ENCODE measurements at places on chromosomes 2 and 18.

- DNase-seq = no peak
Measured at GRCh38 chr2:235206399-235206798, 254.6 kb downstream of the SH3BP4 start.

GRCh38 chr2:215465256-215465655 is 29.4 kb upstream of the FN1 start:
- DNase-seq = no peak

GRCh38 chr2:144516411-144516980 is 3.4 kb downstream of the ZEB2 start:
- peak; percentile 69 for DNase-seq

GRCh38 chr2:26136451-26136850 is 36.4 kb upstream of the GAREM2 start:
- DNase-seq = no peak

GRCh38 chr18:2485983-2486382 is 85.3 kb downstream of the METTL4 start:
- DNase-seq = no peak

DNA sequence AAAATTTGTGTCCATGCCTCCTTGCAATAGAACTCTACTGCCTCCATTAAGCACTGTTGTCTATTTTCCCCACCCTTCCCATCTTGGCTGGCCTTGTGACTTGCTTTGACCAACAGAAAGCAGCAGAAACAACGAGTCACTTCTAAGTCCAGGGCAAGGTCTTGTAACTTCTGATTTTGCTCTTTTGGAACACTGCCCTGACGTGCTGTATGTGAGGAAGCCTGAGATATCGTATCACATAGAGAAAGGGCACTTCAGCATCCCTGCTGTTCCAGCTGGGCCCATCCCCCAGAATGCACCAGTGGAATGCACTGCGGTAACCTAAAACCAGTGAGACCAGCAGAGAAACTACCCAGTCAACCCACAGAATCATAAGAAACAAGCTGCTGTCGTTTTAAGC is 28.1 kb downstream of the NCKAP1 start:
- DNase-seq = peak; percentile 1

GRCh38 chr2:157320409-157320808 is 5.2 kb downstream of the ERMN start:
- DNase-seq = no peak

DNA sequence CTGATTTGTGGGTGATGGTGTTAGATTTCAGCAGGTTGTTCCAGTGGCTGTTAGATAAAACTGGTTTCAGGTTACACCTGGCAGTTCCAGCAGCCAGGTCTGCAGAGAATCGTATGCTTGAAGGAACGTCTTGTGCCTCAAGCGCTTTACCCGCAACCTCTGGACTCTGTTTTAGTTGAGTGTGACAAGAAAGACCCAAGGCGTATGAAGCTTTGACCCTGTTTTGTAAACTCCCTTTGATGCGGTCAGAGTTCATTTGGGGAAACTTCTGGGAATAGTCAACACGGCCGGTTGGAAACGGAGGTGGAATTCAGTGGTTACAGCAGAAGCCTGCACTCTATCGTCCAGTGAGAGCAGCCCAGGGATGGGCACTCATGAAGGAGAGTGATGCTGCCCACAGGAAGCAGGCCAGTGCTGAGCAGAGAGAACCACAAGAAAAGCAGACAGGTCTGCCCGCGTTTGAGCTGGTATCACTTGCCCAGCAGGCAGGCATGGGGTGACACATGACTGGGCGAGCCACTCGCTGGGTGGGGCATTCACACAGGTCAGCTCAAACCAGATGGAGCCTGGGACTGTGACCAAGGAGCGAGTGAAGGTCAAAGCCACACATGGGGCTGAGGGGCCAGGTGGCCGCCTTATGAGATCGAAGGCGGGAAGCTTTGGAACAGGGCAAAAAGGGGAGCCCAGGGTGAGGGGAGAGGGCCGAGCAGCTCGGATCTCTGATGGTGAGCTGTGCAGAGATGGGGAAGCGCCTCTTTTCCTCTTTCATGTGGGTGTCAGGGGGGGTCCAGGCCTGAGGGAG is 99.6 kb upstream of the MBOAT2 start:
- no peak for DNase-seq

- no peak for DNase-seq
Measured at GRCh38 chr2:79981316-79981715, 323.2 kb downstream of the LRRTM1 start.

DNA sequence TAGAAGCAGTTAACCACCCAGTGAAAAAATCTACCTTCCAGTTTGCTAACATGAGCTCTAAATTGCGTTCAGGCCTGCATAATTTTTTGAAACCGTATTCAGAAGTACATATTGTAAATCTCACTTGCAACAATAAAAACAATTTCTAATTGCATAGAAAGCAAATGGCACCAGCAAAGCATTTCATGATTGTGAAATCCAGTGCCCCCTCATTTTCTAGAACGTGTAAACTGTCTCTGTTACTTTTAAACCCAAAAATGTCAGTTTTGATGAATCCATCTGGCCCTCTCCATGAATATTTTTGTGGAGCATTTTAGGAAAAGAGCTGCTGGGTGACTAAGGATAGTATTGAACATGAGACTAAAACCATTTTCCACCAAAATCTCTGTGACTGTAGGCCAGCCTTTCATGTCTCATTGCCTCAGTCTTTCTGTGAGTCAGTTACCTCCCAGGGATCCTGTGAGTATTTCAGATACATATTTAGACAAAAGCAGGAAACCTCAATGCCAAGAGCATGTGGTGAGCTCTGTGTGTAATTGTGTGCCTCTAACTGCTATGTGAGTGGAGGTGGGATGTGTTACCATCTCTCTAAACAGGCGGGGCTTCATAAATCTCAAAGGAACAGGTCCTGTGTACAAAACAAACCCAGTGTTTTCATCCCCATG is 477.8 kb upstream of the DCC start:
- no peak for DNase-seq

- no peak for DNase-seq
Measured at GRCh38 chr2:168561991-168562390, 105.9 kb downstream of the CERS6 start.

GRCh38 chr2:124201713-124202112 is 176.6 kb downstream of the CNTNAP5 start:
- DNase-seq = no peak

DNA sequence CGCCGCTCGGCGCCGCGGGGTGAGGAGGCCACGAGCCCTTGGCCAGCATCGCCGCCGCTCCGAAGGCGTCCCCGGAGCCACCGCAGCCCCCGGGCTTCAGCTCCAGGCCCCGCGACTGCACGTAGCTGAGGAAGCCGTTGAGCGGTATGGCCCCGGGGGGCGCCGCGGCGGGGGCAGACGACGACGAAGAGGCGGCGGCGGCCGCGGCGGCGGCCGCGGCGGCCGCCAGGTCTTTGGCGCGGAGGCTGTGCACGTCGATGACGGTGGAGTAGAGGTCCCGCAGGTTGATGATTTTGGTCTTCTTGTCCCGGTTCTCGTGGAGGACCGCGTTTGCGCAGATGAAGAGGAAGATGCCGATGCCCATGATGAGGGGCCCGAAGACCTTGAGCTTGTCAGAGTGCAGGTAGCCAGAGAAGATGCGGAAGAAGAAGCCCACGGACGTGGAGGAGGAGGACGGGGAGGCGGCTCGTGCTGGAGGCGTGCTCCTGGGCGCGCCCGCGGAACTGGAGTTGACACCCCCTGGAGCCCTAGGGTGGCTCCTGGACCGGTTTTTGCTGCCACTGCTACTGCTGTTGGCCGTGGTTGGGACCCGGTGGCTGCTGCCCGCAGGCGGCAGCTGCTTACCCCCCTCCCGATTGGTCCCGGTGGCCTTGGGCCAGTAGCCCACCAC is 4.0 kb downstream of the TMEM200C start:
- no peak for DNase-seq

GRCh38 chr2:158586491-158586890 is 129.7 kb downstream of the PKP4 start:
- no peak for DNase-seq

DNA sequence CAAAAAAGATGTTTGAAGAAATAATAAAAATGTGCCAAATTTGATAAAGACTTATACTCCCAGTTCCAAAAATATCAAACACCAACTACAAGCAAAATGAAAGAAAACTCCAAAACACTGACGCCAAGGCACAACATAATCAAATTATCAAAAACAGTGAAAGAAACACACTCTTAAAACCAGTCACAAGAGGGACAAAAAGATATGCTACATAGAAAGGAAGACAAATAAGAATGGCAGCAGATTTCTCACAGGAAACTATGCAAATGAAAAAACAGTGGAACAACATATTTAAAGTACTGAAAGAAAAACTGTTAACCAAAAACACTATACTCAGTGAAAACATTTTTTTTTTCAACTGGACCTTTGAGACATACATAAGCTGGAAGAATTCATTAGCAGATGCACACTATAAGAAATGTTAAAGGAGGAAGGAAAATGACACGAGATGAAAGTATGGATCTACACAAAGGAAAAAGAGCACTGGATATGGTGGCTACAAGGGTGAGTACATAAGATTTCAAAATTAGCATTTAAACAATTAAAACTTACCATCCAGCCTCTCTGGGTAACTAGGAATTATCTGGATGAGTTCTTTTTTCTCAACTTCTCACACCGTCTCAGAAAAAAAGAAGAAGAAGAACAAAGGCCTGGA is 94.0 kb upstream of the ACVR1C start:
- DNase-seq = no peak

- DNase-seq = peak; percentile 79
Measured at GRCh38 chr2:201860636-201861066, 54.3 kb downstream of the CDK15 start.

GRCh38 chr2:228657807-228658402 is 476.4 kb upstream of the SPHKAP start:
- peak; percentile 43 for DNase-seq

DNA sequence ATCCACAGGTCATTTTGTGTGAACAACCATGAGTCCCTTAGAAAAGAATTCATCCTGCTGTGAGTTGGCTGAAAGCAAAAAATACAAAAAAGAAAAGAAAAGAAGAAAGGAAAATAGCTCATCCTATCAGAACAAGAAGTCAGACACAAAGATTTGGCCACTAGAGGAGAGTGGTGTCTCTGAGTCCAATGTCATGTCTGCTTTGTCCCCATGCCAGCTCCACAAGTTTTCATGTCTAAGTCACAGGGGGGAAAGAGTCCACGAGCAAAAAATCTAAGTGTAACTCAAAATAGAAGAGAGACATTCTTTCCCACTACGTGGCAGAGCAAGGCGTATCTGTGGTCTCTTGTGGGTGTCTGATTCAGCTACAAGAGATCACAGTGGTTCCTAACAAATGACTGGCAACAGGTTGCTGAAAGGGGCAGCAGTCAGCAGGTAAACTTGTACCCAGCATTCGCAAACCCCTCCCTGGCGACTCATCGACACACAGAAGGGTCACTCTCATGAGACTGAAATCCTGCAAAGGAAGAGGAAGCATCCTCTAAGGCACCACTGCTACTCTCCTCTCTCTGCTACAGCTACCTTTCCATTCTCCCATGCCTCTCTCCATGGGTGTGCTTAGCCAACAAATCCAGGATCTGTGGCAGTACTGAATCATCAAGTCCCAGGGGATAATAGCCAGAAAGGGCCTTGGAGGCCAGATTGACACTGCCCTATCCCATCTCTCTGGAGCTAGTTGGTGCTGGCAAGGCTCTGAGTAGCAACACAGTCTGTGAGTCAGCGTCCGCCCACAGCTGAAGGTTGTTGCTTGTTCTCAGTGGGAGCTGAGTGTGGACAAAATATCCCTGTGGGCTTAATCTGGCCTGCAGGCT is 123.0 kb upstream of the SLC39A10 start:
- DNase-seq = peak; percentile 83

- DNase-seq = no peak
Measured at GRCh38 chr2:23411752-23412431, 26.9 kb downstream of the KLHL29 start.

Data from NB4 (cell line).